ENCODE measurements at places on chromosomes 7 and 10. TPM values are rescaled to one million over a fixed set of nuclear protein-coding genes. Genes with fewer than 3 reads are reported as not detected.
A peak's percentile ranks its signal among the peaks of the same experiment; 100 is the strongest.

The RPEL1 gene
- total RNA-seq: not detected

DNA sequence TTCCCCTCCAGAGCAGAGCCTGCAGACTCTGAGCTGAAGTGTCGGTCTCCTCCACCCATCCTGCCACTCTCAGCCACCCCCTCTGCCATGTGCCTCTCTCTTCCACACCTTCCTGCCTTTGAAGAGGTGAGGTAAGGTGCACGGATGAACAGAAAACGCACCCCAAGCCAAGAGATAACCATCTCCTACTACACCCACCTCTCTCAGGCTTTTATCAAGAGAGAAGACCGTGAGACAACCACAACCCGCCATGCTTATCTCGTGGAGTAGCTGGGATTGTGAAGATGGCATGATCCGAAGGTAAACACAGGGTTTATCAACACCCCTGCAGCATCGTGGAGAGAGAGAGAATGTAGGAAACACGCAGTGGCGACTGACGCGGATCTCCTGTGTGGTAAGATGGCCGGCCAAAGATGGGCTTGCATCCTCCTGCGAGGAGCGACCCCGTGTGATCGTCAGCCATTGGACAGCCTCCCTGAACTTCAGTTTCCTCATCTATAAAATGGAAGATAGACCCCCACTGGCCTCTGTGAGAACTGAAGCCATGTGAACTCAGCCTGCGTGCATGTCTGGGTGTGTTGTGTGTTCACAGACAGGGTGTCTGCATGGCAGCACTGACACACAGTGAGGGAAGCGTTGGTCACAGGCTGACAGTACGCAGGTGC, 219.0 kb downstream of the DIP2C start:
- H3K27ac ChIP-seq: no peak overlapping the region
- peaks cover 10% of the 10 kb centered on the region for H3K4me1 ChIP-seq
- no peaks in the 10 kb centered on the region for H3K36me3 ChIP-seq
- H3K27me3 ChIP-seq: peaks cover 2% of the 10 kb centered on the region
- DNase-seq: peak; percentile 56

DNA sequence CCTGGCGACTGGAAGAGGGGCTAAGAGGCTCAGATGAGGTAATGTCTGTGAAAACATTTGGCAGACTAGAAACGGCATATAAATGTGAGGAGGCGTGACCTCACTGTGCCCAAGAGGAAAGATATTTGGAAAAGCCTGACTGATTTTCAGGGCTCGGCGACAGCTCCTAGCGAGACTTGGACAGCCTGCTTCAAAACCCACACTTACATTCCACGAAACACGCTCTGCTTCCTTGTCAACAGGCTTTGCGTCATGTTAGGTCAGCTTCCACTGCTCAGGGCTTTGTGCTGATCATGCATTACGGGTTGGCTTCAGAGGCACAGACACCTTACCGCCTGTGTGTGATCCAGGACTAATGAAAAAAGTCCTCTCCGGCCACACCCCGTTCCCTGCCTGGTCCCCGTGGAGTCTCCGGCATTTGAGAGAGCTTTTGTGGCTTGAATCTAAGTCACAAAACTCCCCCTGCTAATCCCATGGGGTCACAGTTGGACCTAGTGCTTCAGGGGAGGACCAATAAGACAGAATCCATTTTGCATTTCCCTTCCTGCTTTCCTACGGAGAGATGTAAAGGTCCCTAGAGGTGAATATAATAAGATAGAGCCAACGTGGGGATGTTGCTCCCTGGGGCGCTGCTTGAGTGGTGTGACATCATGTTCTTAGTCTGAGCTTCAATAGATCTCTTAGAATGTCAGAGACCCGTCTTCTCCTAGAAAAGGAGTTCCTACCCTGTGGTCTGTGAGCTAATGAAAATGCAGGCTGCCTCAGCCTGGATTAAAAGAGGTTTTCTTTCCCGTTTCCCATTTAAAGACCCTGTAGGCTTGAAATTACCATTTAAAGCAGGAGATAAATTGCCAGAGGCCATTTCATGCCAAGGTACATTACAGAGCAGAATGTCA, 25.5 kb downstream of the FGFBP3 start:
- no peak overlapping the region for H3K4me3 ChIP-seq
- no peak overlapping the region for H3K27ac ChIP-seq
- peaks cover 8% of the 10 kb centered on the region for H3K4me1 ChIP-seq

- H3K27me3 ChIP-seq: no peaks in the 10 kb centered on the region
- DNase-seq: no peak
- H3K4me3 ChIP-seq: no peak overlapping the region
- H3K27ac ChIP-seq: no peak overlapping the region
- no peaks in the 10 kb centered on the region for H3K4me1 ChIP-seq
Observed at GRCh38 chr10:52376694-52377354, 62.7 kb downstream of the DKK1 start.

Data from activated CD8-positive, alpha-beta memory T cell treated with anti-CD3 and anti-CD28 coated beads, Interleukin-2, amount 10 ng/mL, durations not matched to agents 7 days and 5 days (primary cell).